ENCODE measurements at places on chromosomes 12 and 14. TPM values are rescaled to one million over a fixed set of nuclear protein-coding genes. Genes with fewer than 3 reads are reported as not detected.
A peak's percentile ranks its signal among the peaks of the same experiment; 100 is the strongest.

Gene AKAP6
- total RNA-seq, result 50.8 TPM

- ATAC-seq, result no peak
Measured at GRCh38 chr12:4111010-4111409, 162.6 kb upstream of the CCND2 start.

DNA sequence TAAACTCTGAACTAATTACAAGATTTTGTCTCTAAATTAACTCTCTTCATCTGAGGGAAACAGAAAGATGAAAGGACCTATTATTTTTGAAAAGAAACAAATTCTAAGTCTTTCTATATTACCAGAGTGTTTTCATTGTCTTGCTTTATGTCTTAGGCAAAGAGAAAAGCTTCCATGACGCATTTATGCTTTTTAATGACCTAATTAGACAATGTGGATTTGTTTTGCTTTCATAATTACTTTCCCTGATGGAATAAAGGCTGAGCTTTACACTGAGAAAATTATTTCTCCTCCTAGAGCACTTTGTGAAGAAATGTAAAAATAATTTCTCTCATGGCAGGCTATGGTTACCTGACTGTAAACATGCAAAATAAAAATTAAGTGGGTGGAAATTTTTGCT is 138.0 kb upstream of the SLCO1C1 start:
- ATAC-seq, result no peak

GRCh38 chr12:57772429-57773322 is at the start of gene EEF1AKMT3:
TSS of gene EEF1AKMT3 (plus strand) at chr12:57772614. CDS start at chr12:57772725, 111 bp downstream.
- ATAC-seq, result peak; percentile 65

GRCh38 chr14:60221457-60221856 is 27.6 kb upstream of the PPM1A start:
- no peak for ATAC-seq

- ATAC-seq, result no peak
Measured at GRCh38 chr12:52614381-52615207, 3.8 kb downstream of the KRT73 start.

- ATAC-seq, result no peak
Measured at GRCh38 chr12:112939761-112940381, 1.6 kb downstream of the OAS3 start.

Gene CELA1
- total RNA-seq, result not detected

- no peak for ATAC-seq
Measured at GRCh38 chr14:39488600-39488999, 56.4 kb upstream of the FBXO33 start.

DNA sequence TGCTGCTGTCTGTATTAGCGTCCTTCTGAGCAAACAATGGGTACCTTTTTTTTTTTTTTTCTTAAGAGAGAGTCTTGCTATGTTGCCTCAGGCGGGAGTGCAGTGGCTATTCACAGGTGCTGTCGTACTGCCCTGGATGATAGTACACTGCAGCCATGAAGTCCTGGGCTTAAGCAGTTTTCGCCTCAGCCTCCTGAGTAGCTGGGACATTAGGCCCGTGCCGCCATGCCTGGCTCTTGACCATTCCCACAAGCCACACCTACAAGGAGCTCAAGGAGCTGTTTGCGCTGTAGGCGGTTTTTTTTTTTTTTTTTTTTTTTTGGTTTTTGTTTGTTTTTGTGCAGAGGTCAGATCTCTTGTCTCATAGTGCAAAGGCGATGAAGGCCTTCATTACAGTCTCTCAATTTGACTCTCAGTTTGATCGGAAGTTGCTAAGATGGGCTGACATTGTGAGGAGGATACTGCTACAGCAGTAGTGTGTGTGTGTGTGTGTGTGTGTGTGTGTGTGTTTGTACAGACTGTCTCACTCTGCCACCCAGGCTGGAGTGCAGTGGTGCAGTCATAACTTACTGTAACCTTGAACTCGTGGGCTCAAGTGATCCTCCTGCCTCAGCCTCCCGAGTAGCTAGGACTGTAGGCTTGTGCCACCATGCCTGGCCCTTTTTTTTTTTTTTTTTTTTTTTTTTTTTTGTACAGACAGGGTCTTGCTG is 34.2 kb downstream of the TRAF3 start:
- ATAC-seq, result no peak

GRCh38 chr12:12549426-12549825 is 13.2 kb downstream of the DUSP16 start:
- no peak for ATAC-seq

Gene DCAF4
- 22.5 TPM for total RNA-seq

Measured in gastroesophageal sphincter (tissue), 4 donors.